ENCODE measurements at places on chromosomes 1 and 21. TPM values are rescaled to one million over a fixed set of nuclear protein-coding genes. Genes with fewer than 3 reads are reported as not detected.

GPR37L1 gene
- not detected for total RNA-seq

CLEC20A gene
- not detected for total RNA-seq

ERI3 gene
- total RNA-seq = 30.7 TPM

CHRM3 gene
- total RNA-seq = not detected

FAM163A gene
- not detected for total RNA-seq

OR2W3 gene
- 0.93 TPM for total RNA-seq

CYP4A11 gene
- not detected for total RNA-seq

PTPRF gene
- total RNA-seq = 2.6 TPM

LRRC8B gene
- 18.8 TPM for total RNA-seq

LCE1F gene
- not detected for total RNA-seq

DNAJC28 gene
- 0.23 TPM for total RNA-seq

CFHR1 gene
- not detected for total RNA-seq

SCYL3 gene
- total RNA-seq = 13.4 TPM

VAV3 gene
- total RNA-seq = 3.1 TPM

AQP10 gene
- total RNA-seq = not detected

RIIAD1 gene
- not detected for total RNA-seq

H6PD gene
- total RNA-seq = 28.0 TPM

KRTAP7-1 gene
- total RNA-seq = not detected

C1orf21 gene
- total RNA-seq = 2.3 TPM

ASAP3 gene
- total RNA-seq = 0.75 TPM

AIRE gene
- total RNA-seq = 3.0 TPM

KISS1 gene
- not detected for total RNA-seq

REN gene
- total RNA-seq = not detected

IGSF9 gene
- not detected for total RNA-seq

MIB2 gene
- total RNA-seq = 27.8 TPM

FCGR3B gene
- total RNA-seq = not detected

CELA3B gene
- not detected for total RNA-seq

CD2 gene
- 168 TPM for total RNA-seq

APCS gene
- not detected for total RNA-seq

PPP1R8 gene
- total RNA-seq = 62.1 TPM

IL6R gene
- 5.3 TPM for total RNA-seq

ESRRG gene
- not detected for total RNA-seq

LGR6 gene
- 0.43 TPM for total RNA-seq

AADACL3 gene
- not detected for total RNA-seq

GJA8 gene
- not detected for total RNA-seq

RBP7 gene
- total RNA-seq = not detected

DCDC2B gene
- not detected for total RNA-seq

FCRL5 gene
- not detected for total RNA-seq

HES3 gene
- not detected for total RNA-seq

PLXNA2 gene
- 0.89 TPM for total RNA-seq

DMBX1 gene
- 0.05 TPM for total RNA-seq

PLEKHA6 gene
- 0.23 TPM for total RNA-seq

Data from T-helper 2 cell treated with Interferon-gamma antibody and Interleukin-4, amounts not matched to agents 100 ng/mL and 5 ng/mL, for 36 hours (primary cell).